Fibroblast of the aortic adventitia (primary cell): ENCODE measurements at places on chromosomes 2 and 18. TPM values are rescaled to one million over a fixed set of nuclear protein-coding genes. Genes with fewer than 3 reads are reported as not detected.
A peak's percentile ranks its signal among the peaks of the same experiment; 100 is the strongest.

The ARHGAP28 gene
- total RNA-seq = 11.9 and 221 TPM in 2 replicates

The AKAIN1 gene
- total RNA-seq = not detected in 2 replicates

The POTEE gene
- not detected in 2 replicates for total RNA-seq

The TEX44 gene
- total RNA-seq = not detected in 2 replicates

The CHAC2 gene
- total RNA-seq = 0.57 and 9.7 TPM in 2 replicates

The TFPI gene
- total RNA-seq = 72.5 and 596 TPM in 2 replicates

The CAPN14 gene
- total RNA-seq = 0.09 and 0.16 TPM in 2 replicates

The ZNF385B gene
- total RNA-seq = 4.8 TPM in 1 of 2 replicates, not detected in the other

The ZAP70 gene
- 0.25 TPM in 1 of 2 replicates, not detected in the other for total RNA-seq

The PTGR3 gene
- total RNA-seq = 14.2 and 43.3 TPM in 2 replicates

The GALNT1 gene
- 46.9 and 49.0 TPM in 2 replicates for total RNA-seq

DNA sequence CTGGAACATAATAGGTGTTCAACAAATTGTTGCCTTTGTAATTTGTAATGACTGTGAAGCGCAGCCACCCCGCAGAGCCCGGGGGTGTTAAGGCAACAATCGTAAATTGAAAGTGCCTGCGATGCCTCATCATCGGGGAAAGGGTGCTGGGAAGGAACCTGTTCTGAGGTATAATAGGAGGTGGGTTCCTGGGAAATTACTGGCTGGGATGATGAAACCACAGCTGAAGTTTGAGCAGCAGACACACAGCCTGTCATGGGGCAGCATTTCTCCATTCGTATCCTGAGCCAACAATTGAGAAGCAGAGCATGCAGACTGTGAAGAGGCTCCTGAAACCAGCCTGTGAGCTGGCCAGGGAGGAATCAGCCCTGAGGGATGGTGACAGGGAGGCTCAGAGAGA, 404.0 kb upstream of the MYT1L start:
- no peak for DNase-seq

DNA sequence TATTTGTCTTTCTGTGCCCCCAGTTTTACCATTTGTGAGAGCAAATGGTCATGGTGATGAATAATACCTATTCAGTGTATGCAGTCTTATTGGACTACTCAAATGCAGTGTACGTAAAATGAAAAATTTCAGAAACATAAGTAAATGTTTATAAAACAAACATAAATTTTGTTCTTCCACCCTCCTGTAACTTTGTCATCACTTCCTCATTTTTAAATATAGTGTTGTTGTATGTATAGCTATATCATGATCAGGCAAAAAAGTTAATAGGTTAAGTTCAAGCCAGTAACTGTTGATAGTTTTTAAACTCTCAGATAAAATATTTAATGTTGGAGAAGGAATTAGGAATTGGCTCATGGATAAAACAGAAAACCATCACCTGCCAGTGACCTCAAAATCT, 93.2 kb downstream of the KLF7 start:
- no peak for DNase-seq

DNA sequence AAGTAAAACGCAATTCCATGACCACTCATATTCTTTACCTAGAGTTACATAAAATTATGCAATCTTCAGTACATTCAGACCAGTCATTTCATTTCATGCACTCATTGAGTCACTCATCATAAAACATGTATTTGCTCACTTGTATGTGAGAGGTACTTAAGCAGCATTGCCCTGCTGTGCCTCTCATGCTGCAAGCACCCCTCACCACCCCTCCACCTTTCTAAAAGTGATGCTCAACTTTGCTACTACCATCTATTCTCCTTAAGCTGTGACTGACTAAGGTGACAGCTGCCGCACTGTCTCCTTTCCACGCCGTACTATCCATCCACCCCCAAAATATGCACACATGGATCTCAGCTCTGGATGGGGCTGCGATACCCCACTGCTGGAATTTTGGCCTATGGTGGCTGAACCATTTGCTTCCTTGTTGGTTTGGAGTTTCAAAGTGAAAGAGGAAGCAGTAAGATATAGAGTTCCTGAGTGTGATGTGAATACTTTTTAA, 7.2 kb downstream of the ARHGAP25 start:
- no peak for DNase-seq

GRCh38 chr18:36354989-36355388, 57.5 kb downstream of the FHOD3 start:
- DNase-seq = peak; percentile 66

DNA sequence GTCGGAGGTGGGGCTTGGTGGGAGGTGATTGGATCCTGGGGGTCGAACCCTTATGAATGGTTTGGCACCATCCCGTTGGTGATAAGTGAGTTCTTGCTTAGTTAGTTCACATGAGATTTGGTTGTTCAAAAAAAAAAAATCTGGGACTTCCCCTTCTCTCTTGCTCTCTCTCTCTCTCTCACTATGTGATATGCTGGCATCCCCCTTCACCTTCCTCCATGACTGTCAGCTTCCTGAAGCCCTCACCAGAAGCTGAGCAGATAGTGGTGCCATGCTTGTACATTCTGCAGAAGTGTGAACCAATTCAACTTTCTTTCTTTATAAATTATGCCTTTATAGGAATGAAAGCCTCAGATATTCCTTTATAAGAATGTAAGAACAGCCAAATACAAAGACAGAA, 269.7 kb upstream of the APCDD1 start:
- no peak for DNase-seq

DNA sequence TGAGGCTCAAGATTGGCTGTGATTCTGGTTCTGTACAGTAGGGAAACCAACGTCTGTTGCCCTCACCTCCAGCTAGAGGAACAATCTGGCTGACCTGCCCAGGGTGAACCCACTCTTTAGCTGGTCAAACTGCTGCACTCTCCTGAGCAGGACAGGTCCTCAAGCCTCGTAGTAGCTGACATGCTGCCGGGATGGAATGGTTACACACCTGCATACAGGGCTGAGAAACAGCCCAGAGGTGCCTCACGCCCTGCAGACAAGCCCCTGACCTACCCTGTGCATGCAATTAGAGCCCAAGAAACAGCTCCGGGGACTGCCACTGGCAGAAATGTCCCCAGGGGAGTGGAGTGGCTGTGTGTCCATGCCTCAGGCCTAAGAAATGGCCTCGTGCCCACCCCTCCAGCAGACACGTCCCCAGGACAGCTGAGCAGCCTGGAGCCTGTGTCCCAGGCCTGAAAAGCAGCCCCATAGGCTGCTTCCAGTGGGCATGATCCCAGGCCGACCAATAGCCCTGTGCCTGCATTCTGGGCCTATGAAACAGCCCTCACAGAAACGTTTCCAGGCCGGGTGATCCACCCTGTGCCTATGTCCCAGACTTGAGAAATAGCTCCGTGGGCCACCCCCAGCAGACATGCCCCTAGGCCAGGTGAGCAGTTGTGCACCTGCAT, 25.4 kb downstream of the BOLL start:
- no peak for DNase-seq

DNA sequence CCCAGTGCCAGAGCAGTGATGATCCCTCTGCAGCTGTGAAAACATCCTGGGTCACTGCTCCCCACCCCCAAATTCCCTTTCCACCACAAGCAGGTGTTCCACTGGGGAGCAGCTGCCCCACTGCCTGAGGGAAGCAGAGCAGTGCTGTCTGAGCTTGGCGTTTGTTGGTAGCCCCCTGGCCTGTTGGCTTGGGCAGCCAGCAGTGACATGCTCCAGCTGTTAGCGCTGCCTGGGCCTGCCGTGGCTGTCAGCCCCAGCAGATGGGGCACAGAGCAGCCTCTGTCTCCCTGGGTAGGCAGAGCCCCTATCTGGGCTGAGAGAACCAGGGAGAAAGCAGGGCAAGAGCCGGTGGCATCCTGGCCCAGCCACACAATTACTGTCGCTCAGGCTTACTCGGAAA, 247.7 kb downstream of the GLI2 start:
- DNase-seq = no peak

- no peak for DNase-seq
These were observed 55.3 kb downstream of the DCC start for GRCh38 chr18:52395146-52395852.

DNA sequence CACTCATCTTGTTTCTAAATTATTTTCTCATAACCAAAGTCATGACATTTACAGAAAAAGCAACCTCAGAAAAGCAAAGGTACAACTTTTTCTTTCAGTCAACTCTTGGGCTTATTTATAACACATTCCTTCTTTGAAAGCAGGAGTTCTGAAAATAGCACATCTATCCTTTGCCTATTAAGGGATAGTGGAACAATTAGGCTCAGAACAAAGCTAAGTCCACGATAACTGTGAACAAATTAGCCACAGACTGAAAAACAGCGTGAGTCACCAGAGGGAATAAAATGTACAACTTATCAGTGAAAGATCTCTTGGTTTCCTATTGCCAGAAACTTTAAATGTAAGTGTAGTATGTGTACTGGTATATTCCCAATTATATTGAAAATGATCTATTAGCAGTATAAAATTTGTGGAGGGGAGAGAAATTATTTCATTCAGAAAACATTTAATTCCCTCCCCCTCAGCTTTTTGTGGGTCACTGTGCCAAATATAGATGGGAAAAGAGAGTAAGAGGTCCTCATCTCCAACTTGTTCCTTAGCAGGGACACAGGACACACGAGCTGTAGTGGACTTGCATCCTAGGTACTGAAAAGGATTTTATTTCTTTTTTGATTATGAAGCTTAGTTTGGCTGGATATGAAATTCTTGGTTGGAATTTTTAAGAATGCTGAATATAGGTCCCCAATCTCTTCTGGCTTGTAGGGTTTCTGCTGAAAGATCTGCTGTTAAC, 15.4 kb upstream of the MATN3 start:
- no peak for DNase-seq

DNA sequence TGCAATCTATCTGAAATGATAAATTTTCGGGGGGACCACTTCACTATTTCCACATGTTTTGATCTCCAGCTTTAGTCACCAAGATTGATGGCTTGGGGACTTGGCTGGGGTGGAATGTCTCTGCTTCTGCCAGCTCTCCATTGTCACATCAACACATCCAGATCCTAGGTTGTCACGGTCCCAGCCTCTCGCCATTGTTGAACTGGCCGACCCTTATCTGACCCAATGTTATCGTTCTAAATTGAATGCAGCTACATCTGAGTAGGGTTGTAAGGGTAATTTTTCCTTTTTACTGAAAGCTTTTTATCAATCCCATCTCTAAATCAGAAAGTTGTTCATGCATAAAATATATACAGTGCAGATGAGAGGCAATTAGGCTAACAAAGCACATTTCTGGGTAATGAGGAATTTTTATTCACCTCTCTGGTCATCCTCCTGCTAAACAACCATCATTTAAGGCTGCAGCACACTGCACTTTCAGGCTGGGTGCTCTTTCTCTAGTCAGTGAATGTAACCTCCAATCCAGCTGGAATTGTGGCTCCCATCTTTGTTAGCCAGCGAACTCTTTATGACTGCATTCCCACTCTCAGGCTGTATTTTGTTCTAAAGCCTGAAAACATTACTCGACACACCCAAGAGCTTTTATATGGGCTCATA, 128.2 kb downstream of the COL4A4 start:
- peak; percentile 63 for DNase-seq

DNA sequence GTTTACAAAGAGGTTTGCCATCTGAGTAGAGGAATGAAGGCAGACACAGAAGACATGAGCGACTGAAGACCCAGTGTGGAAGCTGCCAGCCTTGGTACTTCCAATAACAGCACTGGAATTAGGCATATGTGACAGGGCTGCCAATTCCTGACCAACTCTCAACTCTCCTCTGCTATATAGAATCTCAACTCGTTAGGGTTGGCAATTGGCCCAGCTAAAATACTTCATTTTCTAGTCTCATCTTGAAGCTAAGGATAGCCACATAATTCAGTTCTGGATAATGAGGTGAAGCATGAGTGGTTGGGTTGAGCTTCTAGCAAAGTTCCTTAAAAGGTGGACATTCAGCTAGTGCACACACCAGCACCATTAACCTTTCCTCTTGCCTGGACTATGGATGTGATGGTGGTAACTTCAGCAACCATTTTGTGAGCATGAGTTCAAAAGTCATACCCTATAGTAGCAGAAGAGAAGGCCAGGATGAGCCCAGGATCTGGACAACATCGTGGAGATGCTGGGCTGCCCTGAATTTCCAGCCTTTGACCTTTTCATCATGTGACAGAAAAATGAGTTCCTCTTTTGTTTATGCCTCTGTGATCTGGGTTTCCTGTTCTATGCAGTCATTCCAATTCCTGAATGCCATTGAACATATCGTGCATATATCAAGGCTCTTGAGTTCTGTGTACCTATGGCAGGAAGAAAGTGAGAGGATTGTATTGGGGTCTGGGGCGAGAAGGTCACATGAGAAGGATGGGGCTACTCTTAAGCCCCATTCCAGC, 68.1 kb upstream of the HAAO start:
- no peak for DNase-seq

DNA sequence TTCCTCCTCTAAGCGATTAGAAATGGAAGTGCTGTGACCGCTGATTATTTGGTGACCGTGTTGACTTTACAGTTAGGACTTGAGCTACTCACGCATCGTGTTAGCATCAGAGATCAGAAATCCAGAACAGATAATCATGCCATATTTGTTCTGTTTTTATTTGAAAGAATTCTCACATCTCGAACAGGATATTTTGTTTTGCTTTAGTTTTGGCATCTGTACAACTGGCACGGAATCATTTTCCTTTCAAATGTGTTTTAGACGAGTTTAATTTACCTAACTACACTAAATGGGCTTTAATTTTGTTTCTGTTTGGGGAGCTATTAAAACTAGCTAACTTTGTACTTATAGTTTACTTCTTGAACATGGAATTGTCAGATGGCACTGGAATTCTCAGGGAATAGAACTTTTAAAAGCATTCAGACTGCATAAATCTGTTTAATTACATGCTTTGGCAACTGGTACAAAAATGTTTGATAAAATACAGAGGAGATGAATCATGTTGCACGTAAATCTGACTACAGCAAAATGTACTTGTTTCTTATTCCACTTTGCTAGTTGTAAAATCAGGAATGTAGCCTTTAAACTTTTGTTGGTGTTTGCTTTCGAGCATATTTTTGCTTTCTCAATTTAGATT, 1.4 kb downstream of the ITPRID2 start:
- DNase-seq = peak; percentile 72

GRCh38 chr2:45992741-45993475, 304.3 kb upstream of the EPAS1 start:
- DNase-seq = no peak

DNA sequence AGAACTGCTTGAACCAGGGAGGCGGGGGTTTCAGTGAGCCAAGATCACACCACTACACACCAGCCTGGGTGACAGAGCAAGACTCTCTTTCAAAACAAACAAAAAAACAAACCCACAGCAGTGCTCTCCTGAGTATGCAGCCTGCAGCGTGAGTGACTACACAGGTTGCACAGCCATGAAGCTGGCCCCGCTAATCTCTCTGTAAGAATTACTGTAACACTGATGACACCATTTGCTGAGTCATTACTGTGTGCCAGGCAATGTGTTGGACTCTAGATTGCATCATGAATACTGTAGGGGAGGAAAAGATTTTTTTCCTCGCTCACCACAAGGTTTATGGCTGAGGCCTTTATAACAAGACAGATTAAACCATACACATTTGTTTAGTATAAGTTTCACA, 118.6 kb upstream of the ATP8B1 start:
- DNase-seq = no peak
